ENCODE measurements at places on chromosomes 2 and 18. TPM values are rescaled to one million over a fixed set of nuclear protein-coding genes. Genes with fewer than 3 reads are reported as not detected.

- DNase-seq, result peak; percentile 57
Measured at GRCh38 chr2:231987124-231987727, 25.7 kb downstream of the DIS3L2 start.

- DNase-seq, result no peak
Measured at GRCh38 chr2:235839974-235840373, 328.2 kb downstream of the GBX2 start.

DNA sequence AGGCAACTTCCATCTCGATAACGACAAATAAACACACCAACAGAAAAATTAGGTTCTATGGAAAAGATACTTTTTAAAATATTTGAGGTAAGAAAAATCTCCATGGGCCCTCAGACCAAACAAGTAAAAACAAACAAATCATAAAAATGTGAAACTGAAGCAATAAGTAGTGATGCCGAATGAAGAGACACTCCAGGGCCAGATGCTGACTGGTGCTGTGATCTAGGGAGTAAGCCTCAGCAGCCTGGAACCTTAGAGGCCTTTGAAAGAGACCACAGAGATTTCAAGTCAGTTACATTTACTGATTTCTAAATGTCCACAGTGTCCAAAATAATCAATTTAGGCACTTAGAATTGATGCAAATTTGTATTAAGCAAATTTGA, 1144.7 kb downstream of the CNTNAP5 start:
- no peak for DNase-seq

- no peak for DNase-seq
Measured at GRCh38 chr2:9230051-9230802, 23.6 kb downstream of the ASAP2 start.

DNA sequence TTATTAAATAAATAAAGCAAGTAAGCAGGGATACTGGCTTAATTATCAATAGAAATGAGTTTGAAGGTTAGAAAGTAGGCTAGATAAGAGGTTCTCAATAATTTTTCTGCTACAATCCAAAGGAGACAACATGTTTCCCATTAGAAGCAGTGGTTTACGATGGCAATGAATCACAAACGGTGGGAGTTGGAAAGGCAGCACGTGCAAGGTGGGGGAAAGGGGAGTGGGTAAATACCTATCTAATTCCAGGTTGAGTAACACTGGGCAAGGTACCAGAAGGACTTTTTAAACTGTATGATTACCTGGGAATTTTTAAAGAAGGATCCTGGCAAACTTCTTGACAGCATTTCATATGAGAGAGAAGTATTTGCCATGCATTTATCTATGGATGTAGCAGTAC, 289.9 kb downstream of the NBAS start:
- no peak for DNase-seq

GRCh38 chr18:48852292-48852691, 98.5 kb downstream of the SMAD7 start:
- peak; percentile 63 for DNase-seq

GRCh38 chr2:237299906-237300305, 114.1 kb downstream of the COL6A3 start:
- DNase-seq, result peak; percentile 100

- no peak for DNase-seq
Measured at GRCh38 chr2:38167968-38168350, 92.0 kb upstream of the CYP1B1 start.

Gene CHST10
- total RNA-seq, result 11.1 TPM

Gene CEBPZOS
- 37.3 TPM for total RNA-seq

Gene GPR45
- total RNA-seq, result 0.22 TPM

Gene HOXD1
- not detected for total RNA-seq

Gene TPRKB
- total RNA-seq, result 21.3 TPM
